ENCODE measurements at places on chromosomes 5 and 9.

GRCh38 chr5:96337048-96337781 lies 95.8 kb downstream of the PCSK1 start:
- no peak for DNase-seq

DNA sequence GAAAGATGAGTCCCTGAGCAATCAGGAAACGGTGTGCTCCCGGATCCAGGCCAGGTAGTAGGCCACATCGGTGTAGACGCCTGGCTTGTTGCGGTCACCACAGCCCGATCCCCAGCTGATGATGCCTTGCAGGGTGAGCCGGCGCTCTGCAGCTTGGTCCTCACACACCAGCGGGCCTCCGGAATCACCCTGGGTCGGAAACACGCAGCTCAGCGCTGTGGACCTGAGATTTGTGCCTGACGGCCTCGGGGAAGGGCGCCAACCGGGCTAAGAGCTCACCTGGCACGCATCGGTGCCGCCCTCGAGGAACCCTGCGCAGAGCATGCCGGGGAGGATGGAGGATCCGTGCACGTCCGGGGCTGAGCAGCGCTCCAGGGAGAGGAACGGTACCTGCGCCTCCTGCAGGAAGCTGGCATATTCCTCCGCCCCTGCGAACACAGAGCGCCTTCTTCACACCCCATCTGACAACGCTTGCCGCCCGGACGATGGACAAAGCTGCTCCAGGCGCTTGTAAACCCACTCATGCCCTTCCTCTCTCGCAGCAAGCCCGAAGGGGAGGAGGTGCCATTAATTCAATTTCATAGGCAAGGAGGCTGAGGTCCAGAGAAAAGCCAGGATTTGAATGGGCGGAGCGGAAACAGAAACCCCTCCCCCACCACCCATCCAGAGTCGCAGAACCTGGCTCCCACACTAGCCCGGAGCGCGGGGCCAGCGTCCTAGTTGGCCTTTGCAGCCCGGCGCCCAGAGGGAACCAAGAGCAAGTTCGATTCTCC lies 2.0 kb upstream of the PFN3 start:
- no peak for DNase-seq

DNA sequence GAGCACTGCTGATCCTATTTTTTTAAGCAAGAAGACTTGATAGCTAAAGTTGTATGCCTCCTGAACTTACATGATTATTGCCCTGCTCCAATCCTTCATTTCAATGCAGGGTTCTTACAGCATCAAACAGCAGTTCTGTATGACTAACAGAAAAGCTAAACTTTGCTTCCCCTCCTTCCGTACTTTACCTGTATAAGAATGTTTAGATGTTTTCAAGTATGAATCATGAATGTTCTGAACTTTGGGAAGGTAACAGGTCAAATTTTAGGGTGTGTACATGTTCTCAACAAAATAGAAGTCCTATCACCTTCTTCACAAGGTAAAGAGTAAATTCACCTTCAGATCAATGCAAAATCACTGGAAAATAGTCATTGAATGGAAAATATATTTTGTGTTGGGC lies 972.6 kb upstream of the SEMA6A start:
- no peak for DNase-seq

DNA sequence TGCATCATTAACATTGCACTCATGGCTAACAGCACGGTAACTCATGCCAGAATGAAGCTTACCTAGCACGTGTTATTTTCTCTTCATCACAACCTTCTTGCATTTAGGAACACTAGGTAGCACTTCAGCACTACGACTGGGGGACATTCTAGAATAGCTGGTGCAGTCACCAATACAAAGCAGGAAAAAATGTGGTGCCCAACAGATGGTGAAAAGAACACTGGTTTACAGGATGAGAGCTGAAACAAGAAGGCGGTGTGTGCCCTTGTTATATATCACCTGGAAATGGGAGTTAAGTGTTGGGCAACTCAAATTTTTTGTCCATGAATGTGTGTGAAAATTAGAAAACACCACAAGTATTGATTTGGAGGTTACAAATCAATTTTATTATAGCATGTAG lies 30.0 kb downstream of the GALNT12 start:
- no peak for DNase-seq
